ENCODE measurements at places on chromosomes 7 and 10. TPM values are rescaled to one million over a fixed set of nuclear protein-coding genes. Genes with fewer than 3 reads are reported as not detected.

- DNase-seq = no peak
Measured at GRCh38 chr10:106435081-106435480, 729.4 kb downstream of the SORCS1 start.

Gene LOXL4
- 5.7 TPM for total RNA-seq

DNA sequence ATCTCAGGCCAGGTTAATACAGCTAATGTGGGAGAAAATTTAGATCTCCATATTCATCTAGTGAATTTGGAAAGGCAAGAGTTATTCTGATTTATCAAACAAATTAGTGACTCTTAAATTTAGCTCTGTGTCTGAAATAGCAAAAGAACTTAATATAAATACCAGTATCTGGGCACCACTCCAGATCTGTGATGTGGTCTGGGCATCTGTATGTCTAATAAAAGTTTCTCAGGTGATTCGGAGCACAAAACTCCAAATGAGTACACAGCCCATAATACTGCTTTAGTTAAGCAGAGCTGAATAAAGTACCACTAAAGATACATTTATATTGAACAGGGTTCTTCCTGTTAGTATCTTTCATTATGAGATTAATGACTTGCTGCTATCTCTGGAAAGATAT, 261.4 kb downstream of the BAMBI start:
- DNase-seq = no peak

DNA sequence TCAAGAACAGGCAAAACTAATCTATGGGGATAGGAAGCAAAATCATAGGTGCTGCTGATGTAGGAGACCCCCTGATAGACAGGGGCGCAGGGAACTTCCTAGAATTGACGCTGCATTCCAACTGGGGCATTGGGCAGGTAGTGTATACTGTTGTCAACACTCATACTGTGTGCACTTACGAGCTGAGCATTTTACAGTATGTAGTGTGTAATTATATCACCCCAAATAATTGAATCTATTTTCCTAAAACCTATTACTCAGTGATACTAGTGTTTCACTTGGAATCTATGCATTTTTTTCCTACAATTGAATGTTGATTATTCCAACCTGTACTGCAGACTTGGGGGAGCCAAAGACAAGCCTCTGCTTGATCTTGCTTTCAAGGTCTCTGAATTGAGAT, 207.0 kb upstream of the PRKCQ start:
- no peak for DNase-seq

DNA sequence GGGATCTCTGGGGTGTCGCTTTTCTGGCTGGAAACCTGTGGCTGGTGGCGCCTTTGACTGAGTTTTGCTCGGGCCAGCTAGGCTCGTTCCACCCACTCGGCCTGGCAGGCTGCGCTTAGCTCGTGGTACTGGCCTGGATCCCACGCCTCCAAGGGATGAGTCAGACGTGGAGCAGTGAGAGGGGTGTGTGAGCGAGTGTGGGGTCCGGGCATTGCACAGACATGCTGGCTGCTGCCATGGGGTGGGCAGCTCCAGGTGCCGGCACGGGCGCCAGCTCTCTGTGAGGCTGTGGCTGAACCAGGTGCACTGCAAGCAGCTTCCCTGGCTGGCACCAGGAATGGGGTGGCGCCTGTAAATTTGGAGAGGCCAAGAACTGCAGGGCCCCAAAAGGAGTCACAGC, 63.1 kb upstream of the CACNA2D1 start:
- DNase-seq = no peak

DNA sequence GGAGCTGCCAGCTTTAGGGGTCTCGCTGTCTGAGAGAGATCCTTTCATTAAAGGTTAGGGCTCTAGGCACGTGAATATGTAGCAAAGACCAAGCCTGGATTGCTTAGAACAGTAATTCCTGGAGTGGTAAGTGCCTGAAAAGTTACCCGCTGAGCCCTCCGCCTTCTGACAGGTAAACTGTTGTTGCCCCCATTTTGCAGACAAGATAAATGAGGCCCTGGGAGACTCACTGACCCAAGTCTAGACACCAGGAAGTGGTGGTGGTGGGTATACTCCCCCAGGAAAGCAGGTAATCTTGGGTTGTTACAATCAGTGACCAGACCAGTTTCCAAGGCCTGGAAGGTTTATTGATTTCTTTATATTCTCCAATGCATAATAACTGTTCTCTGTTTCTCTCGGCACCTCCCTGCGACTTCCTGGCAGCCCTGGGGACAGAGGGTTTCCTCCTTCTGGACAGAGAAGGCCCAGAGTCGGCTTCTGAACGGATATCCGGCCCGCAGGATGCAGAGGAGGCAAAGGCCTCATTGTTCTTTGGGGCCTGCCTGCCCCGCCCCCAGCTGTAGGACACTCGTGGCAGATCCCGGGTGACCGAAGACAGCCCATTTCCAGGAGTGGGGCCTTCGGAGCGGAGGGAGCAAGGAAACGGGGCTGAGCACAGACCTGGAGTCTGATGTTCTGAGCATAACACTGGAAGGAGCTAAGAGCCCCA, 1.3 kb upstream of the GRK5 start:
- DNase-seq = no peak

Gene TUBAL3
- total RNA-seq = 0.34 TPM

- no peak for DNase-seq
Measured at GRCh38 chr10:94137747-94138146, 144.0 kb downstream of the PLCE1 start.

Gene KCNMA1
- total RNA-seq = 23.6 TPM

Gene ELN
- total RNA-seq = not detected

DNA sequence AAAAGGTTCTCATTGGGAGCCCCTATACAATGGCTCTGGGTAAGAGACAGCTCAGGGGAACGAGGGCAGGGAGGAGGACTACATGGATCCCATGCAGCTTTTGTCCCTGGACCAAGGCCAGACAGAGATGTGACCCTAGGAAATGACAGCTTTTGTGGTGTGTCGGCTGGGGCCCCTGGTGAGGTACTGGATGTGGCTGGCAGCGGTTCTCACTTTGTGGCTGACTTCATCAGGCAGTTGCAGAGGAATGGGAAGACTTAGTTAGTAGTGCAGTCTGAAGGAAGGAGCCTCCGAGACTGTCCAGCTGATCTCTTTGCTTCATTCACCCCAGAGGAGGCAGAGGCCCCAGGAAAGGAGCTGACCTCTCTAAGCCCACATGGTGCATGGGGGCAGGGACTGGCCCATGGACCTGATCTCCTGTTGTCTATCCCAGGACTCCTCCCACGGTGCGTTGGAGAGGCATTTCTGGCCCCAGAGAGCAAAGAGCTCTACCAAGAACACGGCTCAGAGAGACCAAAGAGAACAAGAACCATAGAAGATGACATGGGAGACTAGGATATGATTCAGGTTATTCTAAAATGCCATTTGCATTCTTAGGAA, 202.9 kb downstream of the RPS24 start:
- DNase-seq = no peak

Gene ADAM22
- total RNA-seq = 1.4 TPM

Gene ACTL6B
- total RNA-seq = not detected

Gene CYP3A5
- not detected for total RNA-seq

- DNase-seq = no peak
Measured at GRCh38 chr10:9056521-9056920, 1002.0 kb downstream of the GATA3 start.

- no peak for DNase-seq
Measured at GRCh38 chr10:129462257-129462795, 4.7 kb upstream of the MGMT start.

Gene DGKI
- 3.5 TPM for total RNA-seq

DNA sequence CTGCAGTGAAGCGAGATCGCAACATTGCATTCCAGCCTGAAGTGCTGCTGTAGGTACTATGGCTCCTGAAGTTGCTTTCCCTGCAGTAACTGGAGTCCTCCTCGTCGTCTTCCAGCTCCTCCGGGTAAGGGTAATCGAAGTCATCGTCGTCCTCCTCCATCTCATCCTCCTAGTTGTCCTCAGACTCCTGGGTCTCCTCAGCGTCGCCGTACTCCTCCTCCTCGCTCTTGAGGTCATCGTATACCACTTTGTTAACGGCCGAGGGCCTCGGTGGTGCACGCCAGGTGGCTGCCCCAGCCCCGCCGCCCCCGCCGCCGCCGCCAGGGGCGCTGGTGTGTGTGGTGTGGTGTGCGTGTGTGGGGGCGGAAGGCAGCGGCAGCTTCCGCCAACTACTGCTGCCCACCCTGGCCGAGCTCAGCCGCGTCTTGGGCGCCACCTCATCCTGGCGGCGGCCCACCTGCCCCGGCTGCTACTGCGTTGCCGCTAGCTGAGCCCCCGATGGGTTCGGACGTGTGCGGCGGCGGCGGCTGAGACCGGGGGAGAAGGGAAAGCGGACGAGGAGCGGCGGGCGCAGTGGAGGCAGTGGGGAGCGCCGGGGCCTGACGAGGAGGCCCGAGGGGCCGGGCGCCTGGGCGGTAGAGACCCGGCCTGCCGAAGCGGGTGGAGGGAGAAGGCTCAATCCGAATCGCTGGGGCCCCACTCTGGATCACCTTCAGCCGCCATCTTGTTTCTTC, 11.8 kb upstream of the ACBD5 start:
- no peak for DNase-seq

DNA sequence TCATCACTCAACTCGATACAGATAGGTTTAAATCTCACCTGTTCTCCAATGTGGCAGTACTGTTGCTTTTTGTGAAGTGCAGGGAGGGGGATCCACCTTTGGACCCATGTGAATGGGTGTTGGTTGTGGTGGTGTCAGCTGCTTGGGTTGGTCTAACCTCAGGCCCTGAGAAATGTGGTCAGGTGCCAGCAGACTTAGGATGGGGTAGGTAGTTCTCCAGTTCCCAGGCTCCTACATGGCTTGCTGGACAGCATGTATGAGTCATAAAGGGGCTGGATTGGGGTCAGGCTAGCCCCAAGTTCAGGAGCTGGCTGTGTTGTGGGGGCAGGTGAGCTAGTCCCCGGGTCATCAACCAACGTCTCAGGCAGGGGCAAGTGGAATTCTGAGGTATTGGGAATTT, 472.6 kb upstream of the CNTNAP2 start:
- DNase-seq = no peak

Gene NANOS1
- 0.88 TPM for total RNA-seq

DNA sequence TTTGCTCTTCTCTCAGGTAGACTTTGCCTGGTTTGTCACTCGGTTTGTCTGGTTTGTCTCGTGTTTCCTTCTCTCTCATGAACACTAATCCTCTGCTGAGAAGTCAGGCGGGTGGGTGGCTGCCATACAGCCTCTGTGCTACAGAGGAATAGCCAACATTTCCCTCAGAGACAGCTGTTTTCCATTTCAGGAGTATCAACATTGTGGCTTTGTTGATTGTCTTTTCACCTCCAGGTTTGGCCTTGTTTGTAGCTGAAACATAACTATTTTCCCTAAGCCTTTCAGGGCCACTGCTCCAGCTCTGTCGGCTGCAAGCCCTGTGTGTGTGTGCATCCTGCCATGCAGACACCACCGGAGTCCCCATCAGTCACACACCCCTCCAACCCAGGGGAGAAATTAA, 122.8 kb downstream of the BAMBI start:
- no peak for DNase-seq

GRCh38 chr7:140225562-140226249, 48.9 kb upstream of the KDM7A start:
- no peak for DNase-seq

DNA sequence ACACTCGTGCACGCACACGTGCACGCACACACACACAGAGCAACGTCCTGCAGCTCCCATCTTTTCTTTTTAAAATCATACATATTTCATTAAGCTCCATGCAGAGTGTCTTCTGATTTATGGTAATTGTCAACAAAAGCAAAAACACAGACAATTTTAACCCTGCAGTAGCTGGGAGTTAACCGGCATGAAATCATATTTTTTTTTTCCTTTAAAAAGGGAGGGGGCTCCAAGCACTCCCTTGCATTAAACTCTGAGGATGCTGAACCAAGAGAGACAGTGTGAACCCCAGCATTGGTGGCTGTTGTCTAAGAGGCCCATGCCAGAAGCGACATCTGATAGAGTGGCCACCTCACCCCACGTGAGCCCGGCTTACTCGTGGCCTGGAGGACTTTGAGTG, 542.6 kb downstream of the DNAJB6 start:
- DNase-seq = no peak

GRCh38 chr10:36606234-36606839, 519.1 kb upstream of the ANKRD30A start:
- no peak for DNase-seq

GRCh38 chr7:157503229-157503628, 166.4 kb downstream of the DNAJB6 start:
- no peak for DNase-seq

- no peak for DNase-seq
Measured at GRCh38 chr10:84469470-84469869, 141.1 kb downstream of the CCSER2 start.

- DNase-seq = no peak
Measured at GRCh38 chr10:6014241-6014761, 37.0 kb upstream of the IL15RA start.

DNA sequence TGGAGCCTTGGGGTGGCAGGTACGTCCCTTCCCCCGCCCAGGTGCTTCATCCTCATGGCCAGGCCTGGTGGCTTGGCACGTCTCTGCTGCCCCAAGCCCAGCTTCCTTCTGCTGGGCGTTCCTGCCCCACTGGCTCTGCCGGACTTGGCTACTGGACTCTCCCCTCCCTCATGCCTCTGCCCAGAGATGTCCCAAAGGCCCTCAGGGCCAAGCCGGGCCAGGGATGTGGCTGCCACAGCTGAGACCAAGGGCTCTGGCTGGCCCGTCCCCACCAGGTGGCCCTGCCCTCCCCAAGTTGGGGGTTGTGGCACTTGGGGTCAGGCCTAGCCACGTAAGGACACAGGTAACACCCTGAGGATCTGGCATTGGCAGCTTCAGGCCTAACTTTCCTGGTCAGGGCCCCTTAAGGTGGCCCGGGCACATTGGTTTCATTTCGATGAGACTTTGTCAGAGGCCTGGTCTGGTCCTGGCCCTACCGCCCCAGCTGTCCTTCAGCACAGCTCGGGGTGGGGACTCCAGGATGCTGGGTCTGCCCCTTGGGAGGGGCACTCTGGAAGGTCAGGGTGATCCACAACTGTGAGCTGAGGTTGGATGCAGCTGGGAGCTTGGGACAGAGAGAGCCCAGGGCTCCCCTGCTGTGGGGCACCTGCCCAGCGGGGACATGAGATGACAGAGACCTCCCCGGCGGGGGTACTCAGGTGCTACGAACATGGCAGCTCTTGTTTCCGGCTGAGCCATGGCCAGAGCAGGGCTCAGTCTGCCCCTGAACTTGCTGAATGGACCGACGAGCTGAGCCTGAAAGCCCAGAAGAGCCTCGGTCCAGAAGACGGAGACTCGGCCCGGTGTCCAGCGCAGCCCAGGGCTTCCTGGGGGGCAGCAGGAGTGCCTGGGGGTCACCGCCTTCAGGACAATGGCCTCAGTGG, 2.9 kb downstream of the BHLHA15 start:
- DNase-seq = no peak

DNA sequence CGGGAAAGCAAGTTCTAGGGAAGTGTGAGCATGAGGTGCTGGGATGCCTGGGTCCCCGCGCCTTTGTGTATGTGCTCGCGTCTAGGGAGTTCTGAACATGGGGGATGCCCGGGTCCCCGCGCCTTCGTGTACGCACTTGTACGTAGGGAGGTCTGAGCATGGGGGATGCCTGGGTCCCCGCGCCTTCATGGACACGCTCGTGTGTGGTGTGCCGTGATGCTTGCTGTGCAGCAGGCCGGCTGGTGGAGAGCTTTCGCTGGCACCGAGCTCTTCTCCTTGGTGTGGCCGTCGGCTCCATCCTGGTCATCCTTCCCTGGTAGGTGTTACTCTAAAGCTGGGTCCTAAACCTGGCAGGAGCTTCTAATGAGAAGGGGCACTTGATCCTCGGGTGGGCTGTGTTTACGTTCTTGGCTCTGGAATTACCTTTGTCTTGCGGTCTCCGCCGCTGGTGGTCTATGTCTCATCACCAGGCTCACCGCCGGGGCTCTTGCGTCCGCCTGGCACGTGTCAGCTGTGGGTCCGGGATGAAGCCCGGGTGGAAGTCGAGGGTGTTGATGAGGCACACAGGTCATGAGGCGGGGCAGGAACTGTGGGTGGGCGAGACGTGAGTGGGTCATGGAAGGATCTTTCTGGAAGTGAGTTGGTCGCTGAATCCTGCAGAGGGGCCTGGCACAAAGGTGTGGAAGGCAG, 63.5 kb downstream of the DNAJB6 start:
- DNase-seq = no peak

Gene NPSR1
- total RNA-seq = not detected

All from kidney epithelial cell (primary cell).